Activated naive CD4-positive, alpha-beta T cell treated with anti-CD3 and anti-CD28 coated beads for 36 hours (primary cell): ENCODE measurements at places on chromosomes 5 and 9.

GRCh38 chr9:122389799-122390481 is 19.1 kb downstream of the PTGS1 start:
- H3K27me3 ChIP-seq: peaks cover 20% of the 10 kb centered on the region
- no peak overlapping the region for H3K4me3 ChIP-seq
- no peaks in the 10 kb centered on the region for H3K4me1 ChIP-seq
- no peak overlapping the region for H3K27ac ChIP-seq
- H3K36me3 ChIP-seq: no peaks in the 10 kb centered on the region
- DNase-seq: no peak

DNA sequence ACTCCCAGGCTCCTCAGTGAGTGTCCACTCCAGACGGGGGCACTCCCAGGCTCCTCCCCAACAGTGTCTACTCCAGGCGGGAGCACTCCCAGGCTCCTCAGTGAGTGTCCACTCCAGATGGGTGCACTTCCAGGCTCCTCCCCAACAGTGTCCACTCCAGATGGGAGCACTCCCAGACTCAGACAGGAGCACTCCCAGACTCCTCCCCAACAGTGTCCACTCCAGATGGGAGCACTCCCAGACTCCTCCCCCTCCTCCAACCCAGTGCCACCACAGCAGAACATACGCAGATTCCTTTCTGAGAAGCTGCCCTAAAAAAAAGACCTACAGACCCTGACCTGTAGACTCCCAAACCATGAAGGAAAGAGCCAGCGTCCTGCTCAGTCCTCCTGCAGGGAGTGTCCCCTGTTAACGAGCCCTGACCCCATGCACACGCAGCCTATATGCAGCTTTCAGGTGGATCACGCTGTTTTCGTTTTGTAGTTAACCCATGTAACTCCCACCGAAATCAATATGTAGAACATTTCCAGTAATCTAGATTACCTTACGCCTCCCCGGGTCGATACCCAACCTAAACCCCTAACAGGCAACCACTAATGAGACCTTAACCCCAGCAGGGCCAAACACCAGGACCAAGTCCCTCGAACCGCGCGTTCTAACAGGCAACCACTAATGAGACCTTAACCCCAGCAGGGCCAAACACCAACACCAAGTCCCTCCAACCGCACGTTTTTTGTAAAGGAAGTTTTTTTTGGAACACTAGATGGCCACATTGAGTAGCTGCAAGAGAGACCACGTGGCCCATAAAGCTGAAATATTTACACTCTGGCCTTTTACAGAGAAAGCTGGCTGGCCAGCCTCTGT is 15.7 kb downstream of the PNPLA7 start:
- no peak overlapping the region for H3K27ac ChIP-seq
- peaks cover 25% of the 10 kb centered on the region for H3K4me1 ChIP-seq
- no peak overlapping the region for H3K4me3 ChIP-seq
- peaks cover 5% of the 10 kb centered on the region for H3K36me3 ChIP-seq

- H3K4me3 ChIP-seq: no peak overlapping the region
- H3K4me1 ChIP-seq: peaks cover 27% of the 10 kb centered on the region
- no peaks in the 10 kb centered on the region for H3K27me3 ChIP-seq
- no peak for DNase-seq
- no peak overlapping the region for H3K27ac ChIP-seq
These were observed 43.5 kb downstream of the CNTRL start for GRCh38 chr9:121118266-121118665.

DNA sequence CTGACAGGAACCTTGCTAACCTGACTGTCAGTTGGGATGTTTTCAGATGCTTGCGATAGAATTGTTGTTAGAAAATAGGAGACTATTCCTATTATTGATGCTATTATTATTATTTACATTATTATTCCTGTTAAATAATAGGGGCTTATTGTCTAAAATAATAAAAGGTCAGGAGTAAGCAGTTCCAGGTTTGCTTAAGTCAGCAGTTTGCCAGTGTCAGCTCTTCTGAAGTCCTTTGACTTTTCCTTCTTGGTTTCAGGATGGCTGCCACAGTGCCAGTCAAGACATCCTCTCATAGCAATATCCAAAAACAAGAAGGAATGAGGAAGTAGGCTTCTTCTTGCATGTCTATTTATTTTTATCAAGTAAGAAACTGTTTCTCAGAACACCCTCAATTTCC is 141.7 kb upstream of the MARCHF11 start:
- no peak overlapping the region for H3K27ac ChIP-seq
- H3K4me3 ChIP-seq: no peak overlapping the region
- no peaks in the 10 kb centered on the region for H3K36me3 ChIP-seq
- no peak for DNase-seq

DNA sequence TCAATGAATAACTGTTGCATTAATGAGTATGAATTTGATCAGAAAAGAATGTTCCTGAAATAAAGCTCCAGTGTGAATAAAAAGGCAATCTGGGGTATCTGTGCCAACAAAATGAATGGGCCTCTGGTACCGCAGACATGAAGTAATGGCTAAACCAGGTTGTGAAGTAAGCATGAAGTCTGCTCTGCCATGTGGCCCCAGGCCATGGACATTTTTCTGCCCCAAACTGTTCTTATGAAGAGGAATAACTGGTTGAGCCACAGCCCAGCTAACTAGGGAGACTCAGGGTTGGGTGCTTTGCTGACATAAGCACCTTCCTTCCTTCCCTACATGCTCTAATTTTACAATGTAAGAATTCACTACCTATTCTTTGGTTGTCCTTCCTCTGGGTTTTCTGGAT is 147.4 kb upstream of the LRRTM2 start:
- no peak overlapping the region for H3K27ac ChIP-seq
- no peaks in the 10 kb centered on the region for H3K27me3 ChIP-seq
- H3K4me1 ChIP-seq: no peaks in the 10 kb centered on the region
- no peak for DNase-seq

GRCh38 chr5:126591549-126591948 is 3.5 kb downstream of the ALDH7A1 start:
- H3K27me3 ChIP-seq: peaks cover 6% of the 10 kb centered on the region
- peaks cover 6% of the 10 kb centered on the region for H3K4me1 ChIP-seq
- H3K36me3 ChIP-seq: no peaks in the 10 kb centered on the region
- no peak overlapping the region for H3K4me3 ChIP-seq
- DNase-seq: no peak

- no peaks in the 10 kb centered on the region for H3K27me3 ChIP-seq
- no peak for DNase-seq
- H3K4me3 ChIP-seq: no peak overlapping the region
- peaks cover 16% of the 10 kb centered on the region for H3K4me1 ChIP-seq
- no peak overlapping the region for H3K27ac ChIP-seq
- H3K36me3 ChIP-seq: peaks cover 39% of the 10 kb centered on the region
These were observed 9.4 kb downstream of the APTX start for GRCh38 chr9:32991897-32992594.

- peaks cover 8% of the 10 kb centered on the region for H3K36me3 ChIP-seq
- DNase-seq: no peak
- H3K4me1 ChIP-seq: peaks cover 79% of the 10 kb centered on the region
- peak overlapping the region; percentile 81 for H3K27ac ChIP-seq
- no peaks in the 10 kb centered on the region for H3K27me3 ChIP-seq
- peak overlapping the region; percentile 83 for H3K4me3 ChIP-seq
These were observed 72.0 kb downstream of the PIK3R1 start for GRCh38 chr5:68287631-68287975.

- no peaks in the 10 kb centered on the region for H3K27me3 ChIP-seq
- DNase-seq: no peak
These were observed 34.2 kb upstream of the MSH3 start for GRCh38 chr5:80620211-80620610.

GRCh38 chr5:84191281-84191680 is 193.4 kb downstream of the EDIL3 start:
- H3K27me3 ChIP-seq: no peaks in the 10 kb centered on the region
- DNase-seq: no peak
- H3K4me1 ChIP-seq: no peaks in the 10 kb centered on the region

- peaks cover 13% of the 10 kb centered on the region for H3K4me1 ChIP-seq
- no peak for DNase-seq
- no peaks in the 10 kb centered on the region for H3K27me3 ChIP-seq
- no peak overlapping the region for H3K4me3 ChIP-seq
- no peak overlapping the region for H3K27ac ChIP-seq
- peaks cover 29% of the 10 kb centered on the region for H3K36me3 ChIP-seq
These were observed 60.5 kb downstream of the PCSK5 start for GRCh38 chr9:75950998-75951397.

GRCh38 chr9:27003426-27004077 is 1.9 kb downstream of the LRRC19 start:
- H3K36me3 ChIP-seq: peaks cover 1% of the 10 kb centered on the region
- H3K4me3 ChIP-seq: no peak overlapping the region
- no peak for DNase-seq

DNA sequence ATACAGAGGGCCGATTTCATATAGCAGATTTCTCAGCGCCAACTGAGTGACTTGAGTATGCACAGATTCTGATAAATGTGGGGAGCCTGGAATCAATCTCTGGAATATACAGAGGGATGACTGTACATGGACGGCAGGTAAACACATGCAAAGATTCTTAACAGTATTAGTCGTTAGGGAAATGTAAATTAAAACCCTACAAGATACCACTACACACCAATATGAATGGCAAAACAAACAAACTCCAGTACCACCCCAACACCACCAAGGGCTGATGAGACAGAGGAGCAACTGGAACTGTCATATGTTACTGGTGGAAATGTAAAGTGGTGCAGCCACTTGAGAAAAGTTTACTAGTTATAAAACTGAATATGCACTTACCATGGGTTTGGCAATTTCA is 8.3 kb upstream of the FER start:
- no peak for DNase-seq
- H3K27ac ChIP-seq: no peak overlapping the region
- peaks cover 3% of the 10 kb centered on the region for H3K27me3 ChIP-seq
- H3K4me3 ChIP-seq: no peak overlapping the region
